Stimulated activated CD4-positive, alpha-beta T cell treated with anti-CD3 and anti-CD28 coated beads, Interleukin-2, amount 100 ng/mL, for 4 hours (primary cell): ENCODE measurements at places on chromosomes 16 and 17.

- no peak for DNase-seq
Measured at GRCh38 chr16:22380529-22380928, 6.1 kb upstream of the CDR2 start.

- no peak for DNase-seq
Measured at GRCh38 chr17:10072086-10072485, 126.3 kb downstream of the GAS7 start.

DNA sequence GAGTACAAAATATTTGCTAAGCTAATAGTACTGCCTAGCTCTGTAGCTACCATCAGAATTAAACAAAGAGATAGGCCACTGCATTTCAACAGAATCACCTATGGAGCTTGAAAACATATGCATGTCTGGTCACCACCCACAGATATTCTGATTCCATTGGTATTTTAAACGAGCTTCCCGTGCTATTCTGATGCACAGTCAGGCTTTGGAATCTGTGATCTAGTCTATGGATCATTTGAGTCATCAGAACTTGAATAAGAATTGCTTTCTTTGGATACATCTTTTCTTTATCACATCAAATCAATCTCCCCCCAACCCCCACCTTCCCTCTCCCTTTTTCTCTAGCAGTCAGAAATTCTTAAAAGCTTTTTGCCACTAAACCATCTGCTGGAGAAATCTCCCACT lies 124.7 kb downstream of the NPIPB5 start:
- no peak for DNase-seq

- no peak for DNase-seq
Measured at GRCh38 chr17:27239046-27239445, 54.9 kb upstream of the WSB1 start.

DNA sequence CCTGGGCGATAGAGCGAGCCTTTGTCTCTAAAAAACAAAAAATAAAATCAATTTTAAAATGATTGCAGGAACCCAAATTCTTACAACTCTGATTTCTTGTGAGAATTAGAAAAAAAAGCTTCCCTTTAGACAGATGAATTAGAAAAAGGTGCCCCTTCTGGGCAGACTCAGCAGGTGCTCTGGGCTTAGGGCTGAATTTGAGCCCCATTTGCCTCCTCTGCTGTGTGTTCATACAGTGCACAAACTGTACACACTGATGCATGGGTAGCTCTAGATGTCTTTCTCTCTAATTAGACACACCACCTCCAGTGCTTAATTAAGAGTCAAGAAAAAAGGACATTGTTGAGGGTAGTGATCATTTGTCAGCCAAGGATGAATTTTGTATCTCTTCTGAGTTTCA lies 38.5 kb upstream of the NOL11 start:
- DNase-seq = no peak

DNA sequence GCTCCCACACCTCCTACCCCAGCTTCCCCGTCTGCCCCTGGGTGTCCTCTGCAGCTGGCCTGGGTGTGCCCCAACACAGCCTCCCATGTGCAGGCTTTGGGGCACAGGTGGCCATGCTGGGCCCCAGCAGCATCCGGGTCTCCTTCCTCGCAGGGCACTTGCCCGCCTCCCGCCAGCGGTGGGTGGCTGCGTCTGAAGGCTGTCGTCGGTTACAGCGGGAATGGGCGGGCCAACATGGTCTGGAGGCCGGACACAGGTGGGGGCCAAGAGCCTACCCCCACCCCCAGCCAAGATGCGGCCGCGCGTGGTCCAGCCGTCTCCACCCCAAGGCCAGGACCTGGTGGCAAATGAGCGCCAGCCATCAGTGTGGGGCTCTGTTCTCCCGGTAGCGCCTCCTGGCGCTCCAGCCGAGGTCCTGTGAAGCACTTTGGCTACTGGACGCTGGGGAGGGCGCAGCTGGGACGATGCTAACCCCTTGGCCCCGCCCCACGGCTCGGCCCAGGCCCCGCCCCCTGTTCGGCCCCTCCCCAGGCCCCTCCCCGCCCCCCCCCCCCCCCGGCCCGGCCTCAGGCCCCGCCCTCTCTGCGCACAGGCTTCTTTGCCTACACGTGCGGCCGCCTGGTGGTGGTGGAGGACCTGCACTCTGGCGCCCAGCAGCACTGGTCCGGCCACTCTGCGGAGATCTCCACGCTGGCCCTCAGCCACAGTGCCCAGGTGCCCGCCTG lies 7.3 kb upstream of the RHOT2 start:
- DNase-seq = peak; percentile 38

DNA sequence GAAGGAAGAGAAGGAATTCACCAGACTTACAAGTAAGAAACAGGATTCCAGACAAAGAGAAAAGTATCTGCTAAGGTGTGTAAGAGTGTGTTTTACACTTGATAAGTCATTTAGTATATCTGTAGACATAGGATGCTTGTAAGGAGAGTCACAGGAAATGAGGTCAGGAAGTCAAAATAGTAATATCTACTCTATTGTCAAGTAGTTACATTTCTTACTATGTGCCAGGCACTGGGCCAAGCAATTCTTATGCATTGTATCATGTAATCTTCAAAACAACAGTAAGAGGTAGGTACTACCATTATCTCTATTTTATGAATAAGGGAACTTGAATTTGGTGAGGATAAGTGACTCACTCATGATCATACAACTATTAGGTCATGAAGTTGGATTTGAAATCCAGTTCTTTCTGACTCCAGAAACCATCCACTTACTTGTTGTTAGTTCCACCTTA lies 129.1 kb downstream of the SNX11 start:
- DNase-seq = no peak

GRCh38 chr17:17682293-17682736 lies 1.1 kb downstream of the RAI1 start:
- peak; percentile 30 for DNase-seq

DNA sequence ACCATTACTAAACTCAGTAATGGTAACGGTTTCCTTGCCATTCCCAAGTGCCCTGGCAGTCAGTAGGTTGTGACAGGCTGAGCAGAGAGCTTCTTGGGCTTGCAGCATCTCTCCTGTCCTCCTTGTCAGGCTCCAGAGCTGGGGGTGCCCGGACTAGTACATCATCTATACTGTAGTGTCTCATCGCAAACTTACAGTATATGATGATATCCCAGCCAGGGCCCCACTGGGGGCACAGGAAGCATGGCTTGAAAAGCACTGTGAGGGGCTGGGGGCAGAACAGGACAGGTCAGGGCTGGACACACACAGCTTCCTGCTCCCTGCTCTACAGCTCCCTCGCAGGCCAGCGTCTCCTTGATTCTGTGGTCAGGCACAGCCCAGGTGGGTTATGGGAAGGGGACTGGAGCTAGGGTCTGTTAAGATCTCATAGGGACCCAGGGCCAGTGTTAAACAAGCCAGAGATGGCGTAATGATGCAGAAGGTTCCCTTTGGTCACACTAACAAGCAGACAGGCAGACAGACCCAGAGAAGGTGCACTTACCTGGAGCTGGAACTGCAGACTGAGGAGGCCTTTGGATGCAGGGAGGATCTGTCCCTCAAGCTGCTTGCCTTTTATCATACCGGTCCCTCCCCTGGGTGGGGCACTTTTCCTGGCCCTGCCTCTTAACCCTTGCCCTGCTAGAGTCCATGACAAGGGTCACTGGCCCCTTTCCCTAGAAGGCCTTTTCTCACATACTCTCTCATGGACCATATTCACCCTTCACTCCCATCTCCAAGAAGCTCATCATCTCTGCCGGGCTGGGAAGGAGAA lies 6.8 kb downstream of the ERAL1 start:
- DNase-seq = no peak

GRCh38 chr17:36597866-36598777 lies 3.3 kb upstream of the MRM1 start:
- no peak for DNase-seq

- no peak for DNase-seq
Measured at GRCh38 chr16:15493466-15494180, 59.2 kb downstream of the BMERB1 start.

DNA sequence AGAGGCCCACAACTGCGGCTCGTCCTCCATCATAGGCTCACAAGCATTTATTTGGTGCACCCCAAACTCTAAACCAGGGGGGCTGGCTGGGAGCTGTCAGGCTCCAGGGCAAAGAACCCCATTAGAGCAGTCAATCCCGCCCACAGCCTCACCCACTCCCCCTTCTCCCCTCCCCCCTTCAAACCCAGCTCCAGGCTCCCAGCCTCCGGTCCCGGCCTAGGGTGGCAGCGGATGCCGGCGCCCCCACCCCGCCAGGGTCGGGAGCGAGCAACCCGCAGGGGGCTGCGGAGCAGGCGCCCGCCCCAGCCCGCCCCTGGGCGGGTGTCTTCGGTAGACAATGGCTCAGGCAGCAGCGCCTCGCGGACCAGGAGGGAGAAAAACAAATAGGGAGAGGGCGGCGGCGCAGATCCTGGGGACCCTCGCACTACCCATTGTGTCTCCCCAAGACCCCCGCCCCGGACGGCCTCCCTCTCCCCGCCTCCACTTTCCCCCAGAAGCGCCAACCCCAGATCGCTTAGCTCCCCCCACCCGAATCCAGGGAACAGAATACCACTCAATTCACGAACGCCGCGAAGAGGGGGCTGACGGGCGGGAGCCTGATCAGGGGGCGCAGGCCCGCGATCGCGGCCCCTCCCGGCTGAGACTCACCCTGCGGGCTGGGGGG lies 572 bp downstream of the FAM171A2 start:
- no peak for DNase-seq

DNA sequence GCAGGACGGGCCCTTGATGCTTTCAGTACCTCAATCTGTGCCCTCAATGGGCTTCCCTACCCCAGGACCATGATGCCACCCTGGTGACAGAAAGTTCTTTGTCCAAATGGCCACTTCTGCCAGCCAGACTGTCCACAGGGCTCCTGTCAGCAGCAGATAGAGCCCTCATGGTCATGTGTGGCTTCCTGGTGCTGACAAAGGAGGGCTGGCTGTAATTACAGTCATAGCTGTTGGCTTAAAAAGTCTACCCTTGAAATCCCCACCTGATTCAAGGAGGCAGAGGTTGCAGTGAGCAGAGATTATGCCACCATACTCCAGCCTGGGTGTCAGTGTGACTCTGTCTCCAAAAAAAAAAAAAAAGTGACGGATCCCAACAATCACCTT lies 3.3 kb downstream of the TRPV2 start:
- DNase-seq = no peak

- no peak for DNase-seq
Measured at GRCh38 chr17:33905338-33905800, 349.7 kb upstream of the CCL2 start.

- no peak for DNase-seq
Measured at GRCh38 chr17:77098884-77099545, 41.8 kb upstream of the SEC14L1 start.

DNA sequence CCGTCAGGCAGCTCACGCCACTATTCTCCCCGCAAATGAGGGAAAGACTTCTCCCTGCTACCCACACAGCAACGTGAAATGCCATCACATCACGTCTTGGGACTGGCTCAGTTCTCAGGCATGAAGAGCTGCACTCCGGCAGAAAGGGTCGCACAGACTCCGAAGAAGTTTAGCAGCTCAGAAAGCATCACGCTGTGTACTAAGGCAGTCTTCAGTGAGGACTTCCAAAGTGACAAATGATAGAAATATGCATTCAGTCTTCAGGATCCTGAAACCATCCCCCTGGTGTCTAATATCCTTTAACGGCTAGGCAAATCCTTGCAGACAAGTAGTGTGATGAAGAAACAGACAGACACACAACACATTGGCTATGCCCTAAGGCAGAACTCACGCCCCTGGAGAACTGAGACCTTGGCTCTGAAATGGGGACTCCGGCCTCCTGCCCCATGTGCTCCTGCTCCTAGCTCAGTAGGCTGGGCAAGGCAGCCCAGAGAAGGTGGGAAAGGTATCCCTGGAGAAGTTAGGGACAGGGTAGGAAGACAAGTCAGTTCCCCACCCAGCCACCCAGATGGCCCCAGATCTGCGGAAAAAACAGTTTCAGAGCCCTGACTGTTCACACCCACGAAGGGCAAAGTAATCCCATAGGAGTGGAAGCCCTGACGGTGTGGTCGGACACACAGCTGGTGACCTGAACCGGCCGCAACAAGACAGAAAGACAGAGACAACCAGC lies 1.6 kb downstream of the XYLT1 start:
- DNase-seq = no peak

- no peak for DNase-seq
Measured at GRCh38 chr16:59198487-59198886, 464.4 kb upstream of the GOT2 start.

GRCh38 chr16:76114681-76115080 lies 162.5 kb upstream of the CNTNAP4 start:
- DNase-seq = no peak

DNA sequence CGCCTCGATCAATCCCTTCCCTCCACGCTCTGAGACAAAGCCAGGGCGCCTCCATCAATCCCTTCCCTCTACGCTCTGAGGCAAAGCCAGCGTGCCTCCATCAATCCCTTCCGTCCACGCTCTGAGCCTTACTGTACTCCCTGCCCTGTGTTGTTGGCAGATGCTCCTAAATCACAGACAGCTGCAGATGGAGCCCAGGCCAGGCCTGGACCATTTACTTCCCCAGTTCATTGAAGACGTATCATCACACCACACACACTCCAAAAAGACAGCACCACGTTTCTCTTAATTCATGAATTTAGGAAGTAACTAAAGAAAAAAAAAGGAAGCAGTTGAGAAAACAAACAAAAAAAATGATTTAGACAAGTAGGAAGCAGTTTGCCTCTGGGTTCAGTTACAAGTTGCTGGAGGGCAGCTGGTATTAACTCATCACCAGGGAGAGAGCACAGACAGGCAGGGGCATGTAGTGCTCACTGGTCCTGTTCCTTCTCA lies 7.4 kb upstream of the CD300LD start:
- DNase-seq = no peak

DNA sequence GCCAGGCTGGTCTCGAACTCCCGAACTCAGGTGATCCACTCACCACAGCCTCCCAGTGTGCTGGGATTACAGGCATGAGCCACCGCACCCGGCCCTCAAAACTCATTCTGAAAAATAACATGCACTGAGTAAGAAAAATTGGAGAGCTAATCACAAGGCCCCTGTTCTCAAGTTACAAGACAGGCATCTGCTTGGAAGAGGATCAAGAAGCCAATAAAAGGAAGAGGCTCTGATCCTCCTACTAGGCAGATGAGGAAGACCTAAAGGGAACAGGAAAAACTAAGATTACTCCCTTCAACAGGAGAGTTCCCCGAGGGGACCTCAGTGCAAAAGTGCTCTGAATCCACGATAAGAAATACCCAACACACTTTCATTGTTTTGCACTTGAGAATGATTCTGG lies 18.4 kb downstream of the BLMH start:
- DNase-seq = no peak

- DNase-seq = peak; percentile 53
Measured at GRCh38 chr17:39547713-39548478, 59.8 kb downstream of the NEUROD2 start.

GRCh38 chr17:59827721-59828477 lies 64.8 kb downstream of the TUBD1 start:
- no peak for DNase-seq
